Upper lobe of right lung (tissue), 1 donor: ENCODE measurements at places on chromosomes 11 and 22. TPM values are rescaled to one million over a fixed set of nuclear protein-coding genes. Genes with fewer than 3 reads are reported as not detected.

GRCh38 chr11:103993507-103993906 is 42.9 kb upstream of the DDI1 start:
- no peak for DNase-seq
- H3K4me1 ChIP-seq = no peaks in the 10 kb centered on the region
- H3K36me3 ChIP-seq = no peaks in the 10 kb centered on the region
- H3K27me3 ChIP-seq = no peaks in the 10 kb centered on the region

DNA sequence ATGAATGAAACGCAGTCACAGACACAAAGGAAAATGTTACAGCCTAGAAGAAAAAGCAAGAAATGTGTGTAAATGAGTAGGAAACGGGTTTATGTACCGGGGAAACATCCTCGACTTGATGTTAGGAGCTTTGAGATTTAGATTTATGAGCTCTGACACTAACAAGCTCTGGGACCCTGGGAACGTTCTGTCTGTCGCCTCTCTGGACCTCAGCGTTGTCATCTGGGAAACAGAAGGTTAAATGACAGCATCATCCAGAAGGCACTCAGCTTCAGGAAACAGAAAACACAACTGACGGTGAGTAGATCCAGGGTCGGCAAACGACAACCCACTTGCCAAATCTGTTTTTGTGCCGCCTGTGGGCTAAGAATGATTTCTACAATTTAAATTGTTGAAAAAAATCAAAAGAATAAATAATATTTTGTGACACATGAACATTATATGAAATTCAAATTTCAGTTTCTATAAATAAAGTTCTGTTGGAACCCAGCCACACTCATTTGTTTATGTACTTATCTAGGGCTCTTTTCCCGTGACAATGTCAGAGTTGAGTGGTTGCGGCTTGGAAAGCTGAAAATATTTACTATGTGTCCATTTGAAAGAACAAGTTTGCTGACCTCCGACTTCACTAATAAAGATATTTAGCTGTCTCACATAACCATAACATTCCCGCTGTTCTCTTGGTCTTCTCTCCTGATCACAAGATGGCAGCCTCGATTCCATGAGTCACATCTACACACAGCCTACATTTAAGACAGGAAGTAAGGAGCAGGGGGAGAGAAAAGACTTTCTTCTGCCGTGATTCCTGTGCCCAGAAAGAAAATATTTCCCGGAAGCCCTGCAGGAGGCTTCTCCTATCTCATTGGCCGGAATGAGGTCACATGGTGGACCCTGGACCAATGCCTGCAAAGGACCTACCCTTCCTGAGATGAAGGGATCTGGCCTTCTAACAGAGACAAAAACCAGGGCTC is 47.1 kb upstream of the SYT13 start:
- H3K4me1 ChIP-seq = peaks cover 12% of the 10 kb centered on the region
- DNase-seq = no peak
- peak overlapping the region; percentile 65 for H3K27ac ChIP-seq
- no peaks in the 10 kb centered on the region for H3K36me3 ChIP-seq

DNA sequence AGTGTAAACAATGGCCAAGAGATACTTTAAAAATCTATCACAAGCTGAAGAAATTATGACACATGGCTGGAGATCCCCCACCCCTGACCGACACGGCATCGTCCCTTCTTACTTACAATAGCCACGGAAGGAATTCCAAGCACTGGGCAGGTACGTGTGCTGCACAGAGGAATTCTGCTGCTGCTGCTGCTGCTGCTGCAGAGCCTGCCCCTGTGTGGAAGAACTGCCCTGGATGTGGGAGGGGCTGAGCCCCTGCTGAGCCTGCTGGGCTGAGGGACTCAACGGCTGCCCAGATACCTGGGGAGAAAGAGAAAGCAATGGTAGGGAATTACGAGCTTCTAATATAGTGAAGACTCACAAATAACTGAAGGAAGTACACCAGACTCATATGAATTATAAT is 15.0 kb upstream of the NFRKB start:
- H3K27me3 ChIP-seq = no peaks in the 10 kb centered on the region
- H3K36me3 ChIP-seq = peaks cover 37% of the 10 kb centered on the region
- DNase-seq = no peak
- H3K4me1 ChIP-seq = no peaks in the 10 kb centered on the region

DNA sequence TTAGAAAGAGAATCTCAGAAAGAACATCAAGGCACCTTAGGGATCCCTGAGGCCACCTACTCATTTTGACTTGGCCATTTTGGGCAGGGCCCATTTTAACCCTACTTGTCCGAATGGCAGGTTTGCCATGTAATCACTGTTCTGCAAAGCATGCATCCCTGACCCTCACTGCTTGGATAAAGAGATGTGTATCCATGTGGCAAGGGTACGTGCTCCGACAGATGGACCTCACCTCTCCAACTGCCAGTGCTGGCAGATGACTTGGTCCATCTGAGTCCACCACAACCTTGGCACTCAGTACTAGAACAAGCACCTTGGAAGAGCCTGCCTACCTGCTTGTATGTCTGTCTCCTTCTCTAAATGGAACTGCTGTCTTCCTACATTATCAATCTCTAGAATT is 139.4 kb downstream of the SPATA19 start:
- H3K27me3 ChIP-seq = peaks cover 6% of the 10 kb centered on the region
- no peak overlapping the region for H3K27ac ChIP-seq
- no peak overlapping the region for H3K4me3 ChIP-seq
- no peak for DNase-seq
- H3K4me1 ChIP-seq = no peaks in the 10 kb centered on the region
- no peaks in the 10 kb centered on the region for H3K36me3 ChIP-seq

EFEMP2 gene
- 62.0 TPM for total RNA-seq

DNA sequence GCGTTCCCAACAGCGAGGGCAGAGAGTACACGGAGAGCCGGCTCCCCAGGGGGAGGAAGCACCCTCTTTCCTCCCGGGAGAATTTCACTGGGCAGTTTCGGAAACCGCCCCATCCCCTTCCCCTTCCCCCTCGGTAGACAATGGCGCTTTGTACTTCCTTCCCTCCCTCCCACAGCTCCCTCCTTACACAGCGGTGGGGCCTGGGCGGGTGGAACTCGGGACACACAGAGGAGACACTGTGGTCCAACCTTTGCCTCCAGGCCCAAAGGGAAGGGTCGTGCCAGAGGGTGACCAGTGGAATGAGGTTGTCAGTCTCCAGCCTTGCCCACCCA is 4.3 kb downstream of the SMTN start:
- no peak for DNase-seq
- H3K27ac ChIP-seq = peak overlapping the region; percentile 94
- H3K27me3 ChIP-seq = no peaks in the 10 kb centered on the region
- H3K4me1 ChIP-seq = peaks cover 42% of the 10 kb centered on the region
- peaks cover 26% of the 10 kb centered on the region for H3K36me3 ChIP-seq

CD3G gene
- total RNA-seq = 6.5 TPM

DNA sequence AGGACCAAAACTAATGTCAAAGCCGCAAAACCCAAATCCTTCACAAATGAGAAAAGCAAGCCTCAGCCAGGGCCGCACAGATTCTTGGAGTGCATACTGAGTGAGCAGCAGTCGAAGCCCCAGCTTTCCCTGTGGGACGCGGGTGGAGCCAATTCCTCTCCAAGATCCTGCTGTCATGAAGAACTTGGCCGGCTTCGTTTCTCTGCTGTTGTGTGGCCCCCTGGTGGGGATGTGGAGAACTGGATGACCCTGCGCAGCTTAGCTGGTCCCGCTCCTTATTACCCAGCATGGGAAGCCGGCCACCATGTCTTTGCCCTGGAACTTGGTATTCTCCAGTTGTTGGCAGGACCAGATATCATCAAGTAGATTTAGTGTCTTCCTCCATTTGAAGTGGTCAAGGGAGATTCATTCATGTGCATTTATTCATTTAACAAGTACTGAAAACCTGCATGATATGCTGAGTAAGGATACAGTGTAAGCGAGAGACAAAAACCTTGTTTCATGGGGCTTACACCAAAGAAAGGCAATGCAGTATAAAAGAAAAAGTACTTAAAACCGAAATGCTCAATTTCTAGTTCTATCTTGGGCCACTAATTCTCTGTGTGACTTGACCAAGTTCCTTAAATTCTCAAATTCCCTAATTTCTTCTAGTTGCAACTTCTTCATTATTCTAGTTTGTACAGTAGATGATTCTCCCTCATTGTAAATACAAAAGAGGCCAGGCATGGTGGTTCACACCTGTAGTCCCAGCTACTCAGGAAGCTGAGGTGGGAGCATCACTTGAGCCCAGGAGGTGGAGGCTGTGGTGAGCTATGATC is 56.7 kb upstream of the CRTAM start:
- no peaks in the 10 kb centered on the region for H3K27me3 ChIP-seq
- peak; percentile 91 for DNase-seq
- H3K4me1 ChIP-seq = peaks cover 18% of the 10 kb centered on the region
- peak overlapping the region; percentile 59 for H3K27ac ChIP-seq
- H3K36me3 ChIP-seq = peaks cover 4% of the 10 kb centered on the region
